ENCODE measurements at places on chromosomes 4 and X.

DNA sequence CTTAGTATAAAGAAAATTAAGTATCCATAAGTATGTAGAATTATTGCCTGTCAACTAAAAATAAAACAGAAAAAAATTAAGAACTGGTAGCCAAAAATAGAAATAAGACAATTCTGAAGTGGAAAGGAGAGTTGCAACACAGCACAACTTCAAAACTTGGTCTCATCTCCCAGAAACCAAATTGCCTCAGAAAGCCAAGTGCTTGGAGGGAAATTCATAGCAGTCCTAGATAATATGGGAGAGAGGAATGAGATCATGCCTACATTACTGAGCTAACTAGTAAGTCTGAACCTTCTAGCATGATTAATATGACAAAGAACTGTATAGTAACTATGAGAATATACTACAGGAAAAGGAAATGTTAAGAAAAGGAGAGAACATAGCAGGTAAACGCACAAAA is 256.5 kb downstream of the LDB2 start:
- no peak for DNase-seq

GRCh38 chr4:16140231-16140878 is 56.5 kb upstream of the PROM1 start:
- DNase-seq, result no peak

GRCh38 chr4:82360298-82361177 is 13.3 kb downstream of the HNRNPD start:
- DNase-seq, result no peak

DNA sequence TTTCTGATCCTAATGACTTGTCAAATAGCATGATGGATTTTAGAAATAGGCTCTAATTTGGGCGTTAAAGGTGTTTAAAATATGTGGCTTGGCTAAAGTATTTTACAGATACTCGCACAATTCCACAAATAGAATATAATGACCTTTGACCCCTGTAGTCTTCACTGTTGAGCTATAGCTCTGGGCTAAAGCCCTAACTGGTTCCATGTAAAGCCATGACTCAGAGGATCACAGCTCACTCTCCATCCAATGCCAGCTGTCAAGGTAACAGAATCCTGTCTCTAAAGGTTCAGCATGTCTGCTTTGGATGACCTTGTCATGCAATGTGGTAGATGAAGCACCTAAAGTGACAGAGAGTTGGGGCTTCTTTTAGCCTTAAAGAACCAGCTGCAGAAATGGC is 42.5 kb downstream of the TLR10 start:
- no peak for DNase-seq
